ENCODE measurements at places on chromosomes 12 and 14.

GRCh38 chr12:13032164-13032563, 12.0 kb upstream of the FAM234B start:
- no peak for DNase-seq

- peak; percentile 99 for DNase-seq
Observed at GRCh38 chr14:68232300-68233055, 412.9 kb downstream of the RAD51B start.

- DNase-seq = peak; percentile 74
Observed at GRCh38 chr12:90211017-90211416, 502.4 kb upstream of the ATP2B1 start.

DNA sequence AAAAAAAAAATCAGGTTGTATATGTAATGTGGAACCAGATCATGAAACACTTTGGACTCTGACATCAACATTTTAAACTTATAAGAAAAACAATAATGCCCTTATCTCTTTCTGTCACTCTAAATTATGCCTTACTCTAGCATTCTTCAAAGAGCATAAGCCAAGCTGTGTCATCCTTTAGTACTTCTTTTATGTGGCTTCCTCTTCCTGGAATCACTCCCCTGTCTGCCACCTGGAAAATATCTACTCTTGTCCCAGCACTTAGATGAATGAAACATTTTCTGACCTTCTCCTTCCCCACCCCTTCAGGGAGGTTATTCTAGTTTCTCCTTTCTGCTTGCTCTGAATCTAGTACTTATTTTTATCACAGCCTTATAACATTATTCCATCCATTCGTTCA, 101.2 kb downstream of the CNTN1 start:
- no peak for DNase-seq

- no peak for DNase-seq
Observed at GRCh38 chr14:106201376-106201775, 675.0 kb downstream of the TMEM121 start.

DNA sequence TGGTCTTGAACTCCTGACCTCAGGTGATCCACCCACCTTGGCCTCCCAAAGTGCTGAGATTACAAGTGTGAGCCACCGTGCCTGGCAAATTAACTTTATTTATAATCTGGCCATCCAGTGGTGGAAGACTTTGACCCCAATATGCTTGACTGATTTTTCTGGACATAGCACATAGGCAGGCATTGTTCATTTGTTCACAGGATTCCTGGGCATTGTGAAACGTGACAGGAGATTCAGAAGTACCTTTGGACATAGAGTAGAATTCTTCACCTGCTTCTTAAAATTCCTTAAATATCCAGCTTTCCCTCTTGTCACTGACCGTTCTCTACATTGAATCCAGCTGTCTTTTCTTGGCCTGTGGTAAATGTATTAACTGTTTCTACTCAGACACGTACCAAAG, 103.1 kb downstream of the SCN8A start:
- no peak for DNase-seq

DNA sequence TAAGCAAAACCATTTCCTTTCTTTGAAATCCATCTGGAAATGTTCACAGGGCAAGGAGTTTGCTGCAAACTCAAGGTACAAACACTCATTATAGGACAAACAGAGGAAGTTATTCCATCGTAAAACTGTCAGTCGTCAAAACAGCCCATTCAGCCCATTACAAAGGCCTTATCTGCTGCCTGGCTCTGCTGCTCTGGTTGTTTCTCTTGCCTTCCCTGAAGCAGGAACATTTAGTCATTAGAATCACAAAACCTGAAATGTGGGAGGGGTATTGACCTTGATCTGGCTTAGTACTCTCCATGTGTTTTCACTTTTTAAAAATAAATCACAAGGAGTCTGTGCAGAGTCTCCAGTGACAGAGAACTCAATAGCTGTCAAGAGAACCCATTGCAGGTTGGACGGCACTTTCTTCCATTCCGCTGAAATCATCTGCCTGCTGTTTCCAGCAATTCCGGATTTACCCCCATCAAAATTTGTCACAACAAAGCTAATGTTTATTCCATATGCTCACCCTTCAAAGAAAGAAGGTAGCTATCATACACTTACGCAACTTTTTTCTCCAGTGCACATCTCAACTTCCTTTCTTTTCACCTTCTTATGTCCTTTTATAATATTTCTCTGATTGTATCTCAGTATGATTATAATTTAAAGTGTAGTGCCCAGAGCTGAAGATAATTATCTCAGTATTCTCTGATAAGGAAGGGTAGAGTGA, 24.6 kb upstream of the ITPR2 start:
- DNase-seq = no peak

GRCh38 chr12:42322567-42322966, 3.3 kb downstream of the ZCRB1 start:
- no peak for DNase-seq

DNA sequence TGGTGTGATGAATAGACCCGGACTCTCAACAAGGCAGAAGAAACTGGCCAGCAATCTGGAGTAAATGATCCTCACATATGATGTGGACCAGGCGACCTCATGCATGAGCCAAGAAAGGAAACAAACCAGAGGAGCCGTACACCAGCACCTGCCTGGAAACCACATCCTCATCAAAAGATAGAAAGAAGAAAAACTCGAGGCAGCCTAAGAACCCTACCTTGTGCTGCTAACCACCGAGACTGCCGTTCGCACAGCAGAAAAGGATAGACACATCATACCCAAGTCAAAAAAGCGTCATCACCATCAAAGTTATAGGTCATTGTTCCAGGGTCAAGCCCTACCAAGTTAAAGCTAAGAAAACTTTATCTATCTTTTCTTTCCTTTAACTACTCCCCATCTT, 66.7 kb downstream of the RESF1 start:
- no peak for DNase-seq

- peak; percentile 41 for DNase-seq
Observed at GRCh38 chr14:73771848-73772638, 57.9 kb upstream of the PNMA1 start.

- peak; percentile 56 for DNase-seq
Observed at GRCh38 chr12:68959891-68960464, 27.0 kb upstream of the CPM start.

- DNase-seq = no peak
Observed at GRCh38 chr12:7403466-7403865, 40.5 kb downstream of the CD163L1 start.

- DNase-seq = no peak
Observed at GRCh38 chr14:91872011-91872501, 4.7 kb upstream of the TC2N start.

GRCh38 chr14:78983126-78983525, 813.0 kb downstream of the NRXN3 start:
- DNase-seq = peak; percentile 80

DNA sequence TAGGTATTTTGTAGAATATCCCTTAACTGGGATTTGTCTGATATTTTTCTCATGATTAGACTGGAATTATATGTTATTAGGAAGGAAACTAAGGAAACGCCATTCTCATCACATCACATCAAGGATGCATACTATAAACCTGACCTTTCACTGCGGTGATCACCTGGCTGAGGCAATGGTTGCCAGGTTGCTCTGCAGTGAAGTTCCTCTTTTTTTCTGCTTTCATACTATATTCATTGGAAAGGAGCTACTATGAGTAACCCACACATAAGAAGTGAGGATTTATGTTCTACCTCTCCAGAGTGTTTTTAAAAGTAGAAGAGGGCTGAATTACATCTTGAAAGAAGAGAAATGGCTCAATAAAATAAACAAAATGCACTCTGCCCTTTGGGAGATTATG, 31.0 kb upstream of the GRIP1 start:
- no peak for DNase-seq

DNA sequence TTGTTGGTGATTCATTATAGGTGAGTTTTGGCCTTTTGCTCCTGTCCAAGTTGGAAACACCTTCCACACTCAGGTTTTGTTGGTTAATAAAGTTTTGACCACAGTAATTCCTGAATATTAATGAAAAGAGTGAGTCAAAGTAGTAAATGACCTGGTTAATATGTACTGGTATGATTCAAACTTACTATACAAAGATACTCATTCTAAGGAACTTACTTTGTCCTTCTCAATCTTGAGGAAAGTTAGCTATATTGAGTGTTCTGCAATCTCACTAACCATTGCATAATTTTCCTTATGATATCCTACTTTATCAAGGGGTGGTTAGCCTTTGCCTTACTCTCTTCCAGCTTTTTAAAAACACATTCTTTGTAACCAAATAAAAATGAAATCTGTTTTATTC, 20.9 kb upstream of the HECTD1 start:
- DNase-seq = no peak

- DNase-seq = no peak
Observed at GRCh38 chr12:9755567-9755966, 5.1 kb downstream of the CD69 start.

DNA sequence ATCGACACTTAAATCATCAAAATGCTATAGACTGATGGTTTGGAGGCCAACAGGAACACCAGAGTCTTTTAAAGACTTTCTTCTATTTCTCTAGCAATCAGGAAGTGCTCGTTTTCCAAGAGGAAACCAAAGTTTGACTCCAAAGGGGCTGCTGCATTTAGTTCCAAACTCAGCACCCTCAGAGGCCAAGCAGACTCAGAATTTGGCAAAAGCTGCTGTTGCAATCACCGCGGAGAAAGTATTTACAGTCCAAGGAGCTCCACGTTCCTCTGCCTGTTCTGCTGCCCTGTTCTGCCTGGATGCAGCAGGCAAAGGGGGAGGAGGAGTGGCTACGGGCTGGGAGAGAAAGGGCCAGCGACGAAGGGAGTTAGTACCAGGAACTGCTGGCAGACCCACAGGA, 325.1 kb downstream of the BCL11B start:
- peak; percentile 65 for DNase-seq

DNA sequence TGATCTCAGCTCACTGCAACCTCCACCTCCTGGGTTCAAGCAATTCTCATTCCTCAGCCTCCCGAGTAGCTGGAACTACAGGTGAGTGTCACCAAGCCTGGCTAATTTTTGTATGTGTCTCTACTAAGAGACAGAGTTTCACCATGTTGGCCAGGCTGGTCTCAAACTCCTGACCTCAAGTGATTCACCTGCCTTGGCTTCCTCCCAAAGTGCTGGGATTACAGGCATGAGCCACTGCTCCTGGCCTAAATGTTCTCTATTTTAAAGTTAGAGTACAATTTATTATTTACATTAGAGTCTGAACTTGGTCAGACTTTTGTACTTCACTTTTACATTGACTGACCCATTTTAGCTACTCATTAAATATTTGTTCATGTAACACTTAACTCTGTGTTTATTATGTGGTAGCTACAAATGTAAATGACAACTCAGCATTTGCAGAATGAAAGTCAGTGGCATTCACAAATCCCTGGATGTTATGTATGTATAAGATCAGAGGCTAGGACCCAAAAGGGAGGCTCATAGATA, 409.6 kb downstream of the APAF1 start:
- DNase-seq = peak; percentile 12

GRCh38 chr12:5870183-5870582, 74.9 kb downstream of the ANO2 start:
- DNase-seq = no peak

- DNase-seq = peak; percentile 37
Observed at GRCh38 chr12:96063046-96063445, 27.7 kb upstream of the LTA4H start.

DNA sequence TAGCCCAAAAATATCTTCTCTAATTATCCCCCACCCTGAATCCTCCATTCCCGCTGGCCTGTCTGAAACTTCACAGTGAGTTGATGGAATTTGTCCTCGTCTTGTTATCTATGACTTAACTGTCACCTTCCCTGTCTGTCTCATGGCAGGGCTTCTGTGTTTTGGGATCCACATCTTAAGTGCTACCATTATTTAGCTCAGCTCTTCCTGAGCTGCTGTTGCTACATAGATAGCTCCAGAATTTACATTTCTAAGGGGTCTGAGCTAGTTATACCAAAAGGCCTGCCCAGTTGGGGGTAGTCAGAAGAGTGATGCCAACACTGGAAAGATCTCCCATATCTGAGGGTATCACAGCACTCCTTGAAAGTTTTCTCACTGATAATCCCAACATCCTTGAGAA, 57.0 kb upstream of the CDKN3 start:
- DNase-seq = no peak

DNA sequence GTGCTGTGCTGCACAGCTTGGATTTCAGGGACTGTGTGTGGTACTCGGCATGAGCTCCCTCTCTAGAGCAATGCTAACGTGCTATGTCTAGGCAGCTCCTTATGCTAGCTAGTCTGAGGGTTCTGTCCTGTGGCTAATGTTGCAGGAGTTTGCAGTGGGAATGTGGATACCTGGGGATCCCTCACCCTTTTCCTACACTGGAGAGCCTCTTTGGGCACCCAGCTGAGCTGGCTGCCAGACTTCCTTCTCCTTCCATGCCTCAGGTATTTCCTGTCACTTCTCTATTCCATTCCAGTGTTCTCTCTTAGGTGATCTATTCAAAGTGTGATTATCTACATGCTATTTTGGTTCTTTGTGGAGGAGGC, 64.9 kb downstream of the FBXO33 start:
- DNase-seq = no peak

DNA sequence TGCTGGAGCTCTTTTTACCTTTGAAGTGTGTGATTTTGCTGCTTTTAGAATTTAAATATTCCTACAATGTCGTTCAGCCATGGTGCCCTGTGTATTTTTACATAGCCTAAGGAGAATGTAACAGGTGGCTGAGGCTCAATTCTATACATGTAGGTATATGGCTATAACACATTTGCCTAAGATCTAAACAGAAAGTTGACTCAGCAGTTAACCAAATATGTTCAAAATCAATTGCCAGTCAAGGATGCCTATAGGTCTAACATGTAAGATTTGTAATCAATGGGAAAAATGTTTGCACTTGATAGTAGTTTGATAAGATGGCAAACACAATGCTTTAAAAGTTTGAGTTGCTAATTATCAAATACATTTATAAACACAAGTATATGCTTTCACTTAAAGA, 8.2 kb downstream of the PAWR start:
- DNase-seq = no peak

DNA sequence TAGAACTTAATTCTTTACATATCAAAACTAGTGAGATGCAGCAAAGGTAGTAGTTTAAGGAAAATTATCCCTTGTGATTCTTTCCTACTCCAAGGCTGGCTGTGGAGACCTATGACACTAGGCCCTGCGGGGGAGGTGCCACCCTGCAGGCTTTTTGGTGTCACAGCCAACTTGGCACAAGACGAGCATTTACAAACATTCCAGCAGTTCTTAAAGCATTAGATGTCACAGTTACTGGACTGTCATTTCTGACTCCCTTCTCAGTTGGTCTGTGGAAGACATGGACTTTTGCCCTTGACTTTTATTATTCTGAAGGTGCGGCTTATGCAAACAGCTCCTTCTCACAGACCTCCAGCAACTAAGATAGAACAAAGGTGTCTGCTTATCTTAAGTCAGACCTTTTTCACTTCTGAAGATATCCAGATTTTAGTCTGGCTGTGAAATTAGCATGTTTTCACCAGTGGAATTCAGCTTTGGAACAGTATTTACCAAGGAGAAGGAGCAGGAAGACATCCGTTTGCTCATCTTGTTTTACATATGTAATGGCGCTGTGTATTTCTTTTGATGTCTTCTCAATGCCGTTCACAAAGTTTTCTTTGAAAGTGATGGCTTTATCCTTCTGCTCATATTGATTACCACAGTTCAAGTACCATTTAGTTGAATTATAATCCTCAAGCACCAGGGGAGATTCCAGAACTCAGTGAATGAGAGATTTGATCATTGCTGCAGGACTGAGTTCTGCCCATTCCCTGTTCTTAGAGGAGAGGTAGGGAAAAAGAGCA, 17.9 kb downstream of the SRGAP1 start:
- DNase-seq = no peak

- peak; percentile 27 for DNase-seq
Observed at GRCh38 chr12:106774808-106775524, 484 bp downstream of the RIC8B start.
